ENCODE measurements at places on chromosomes 6 and 20. TPM values are rescaled to one million over a fixed set of nuclear protein-coding genes. Genes with fewer than 3 reads are reported as not detected.

Gene EPHA7
- 48.5 TPM for polyA plus RNA-seq

Gene PLCB4
- 13.7 TPM for polyA plus RNA-seq

Gene PRRC2A
- 215 TPM for polyA plus RNA-seq

DNA sequence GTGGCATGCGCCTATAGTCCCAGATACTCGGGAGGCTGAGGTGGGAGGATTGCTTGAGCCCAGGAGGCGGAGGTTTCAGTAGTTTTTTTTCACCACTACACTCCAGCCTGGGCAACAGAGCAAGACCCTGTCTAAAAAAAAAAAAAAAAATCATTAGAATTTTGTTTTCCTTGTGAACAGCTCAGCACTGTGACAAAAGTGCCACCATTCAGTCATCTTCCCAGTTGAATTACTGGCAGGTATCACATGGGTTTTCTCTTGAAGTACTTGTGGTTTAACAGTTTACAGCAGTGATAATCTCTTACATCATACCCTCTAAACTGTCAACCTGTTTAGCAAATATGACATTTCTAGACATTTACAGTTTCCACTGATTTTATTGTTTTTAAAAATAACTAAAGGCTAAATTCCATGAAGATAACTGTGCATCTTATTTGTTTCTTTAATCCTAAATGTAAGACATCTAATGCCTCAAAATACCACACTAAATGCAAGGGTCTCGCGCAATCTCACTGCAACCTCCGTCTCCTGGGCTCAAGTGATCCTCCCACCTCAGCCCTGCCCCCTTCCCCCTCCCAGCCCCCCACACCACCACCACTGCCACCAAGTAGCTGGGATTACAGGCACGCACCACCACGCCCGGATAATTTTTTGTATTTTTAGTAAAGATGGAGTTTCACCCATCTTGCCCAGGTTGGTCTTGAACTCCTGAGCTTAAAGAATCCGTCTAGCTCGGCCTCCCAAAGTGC lies 7.0 kb downstream of the TRPC4AP start:
- DNase-seq, result no peak

DNA sequence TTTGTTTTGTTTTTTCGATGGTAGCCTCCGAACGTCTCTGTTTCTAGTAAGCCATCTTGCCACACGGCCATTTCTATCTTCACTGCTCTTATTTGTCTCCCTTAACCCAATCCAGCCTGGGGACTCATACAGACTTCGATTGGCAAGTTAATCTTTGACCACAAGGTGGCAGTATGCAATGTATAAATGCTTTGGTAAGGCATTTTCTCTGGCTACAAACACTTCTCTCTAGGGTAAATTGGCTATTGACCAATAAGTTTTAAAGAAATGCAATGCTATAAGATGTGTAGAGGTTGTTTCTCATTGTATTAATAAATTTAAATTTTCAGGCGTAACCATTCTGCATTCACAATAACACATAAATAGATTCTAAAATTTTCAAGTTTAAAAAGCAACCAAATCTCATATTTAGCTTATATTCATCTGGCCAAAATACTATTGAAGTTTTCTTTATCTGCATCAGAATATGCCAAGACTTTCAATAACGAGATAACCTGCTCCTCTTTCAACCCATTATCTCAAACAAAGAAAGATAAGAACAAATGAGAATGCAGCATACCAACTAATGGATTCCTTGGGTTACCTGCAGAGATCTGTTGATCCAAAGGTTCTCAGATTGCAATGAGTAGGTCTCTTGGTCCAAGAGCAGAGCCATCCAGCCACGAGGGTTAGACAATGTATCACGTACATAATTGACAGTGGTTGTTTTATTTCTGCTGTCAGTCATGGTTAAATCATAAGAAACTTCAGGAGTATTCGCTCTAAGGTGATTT lies 231.9 kb downstream of the PKHD1 start:
- DNase-seq, result peak; percentile 38

- DNase-seq, result no peak
Observed at GRCh38 chr6:122422614-122423267, 23.3 kb downstream of the HSF2 start.

- no peak for DNase-seq
Observed at GRCh38 chr6:170284126-170284773, 6.6 kb downstream of the DLL1 start.

DNA sequence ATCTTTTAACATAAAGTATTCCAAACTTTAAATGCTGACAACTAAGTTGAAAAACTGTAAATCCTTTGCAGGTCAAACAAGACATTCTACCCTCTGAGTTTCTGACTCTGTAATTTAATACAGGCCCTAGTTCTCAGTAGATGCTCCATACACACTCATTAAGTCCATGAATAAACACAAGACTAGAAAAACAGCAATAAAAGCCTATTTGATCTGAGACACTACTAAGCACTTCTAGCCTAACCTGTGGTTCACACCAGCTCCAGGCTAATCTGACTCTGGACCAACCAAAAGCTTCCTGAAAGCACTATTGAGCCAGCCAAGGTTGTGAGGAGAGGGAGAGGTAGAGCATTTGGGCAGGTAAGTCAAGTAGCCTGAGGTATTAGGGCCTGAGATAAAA lies 103.9 kb downstream of the EPM2A start:
- DNase-seq, result peak; percentile 3

- DNase-seq, result no peak
Observed at GRCh38 chr20:8658103-8658502, 410.8 kb upstream of the PLCB4 start.

GRCh38 chr6:73766040-73766439 lies 70.0 kb downstream of the CD109 start:
- DNase-seq, result no peak

- no peak for DNase-seq
Observed at GRCh38 chr20:23412026-23412425, 9.3 kb downstream of the NAPB start.

Data from right renal pelvis (tissue), 4 donors.